ENCODE measurements at places on chromosomes 5 and 9. TPM values are rescaled to one million over a fixed set of nuclear protein-coding genes. Genes with fewer than 3 reads are reported as not detected.

HSPB3 gene
- 12.3 TPM for total RNA-seq

DNA sequence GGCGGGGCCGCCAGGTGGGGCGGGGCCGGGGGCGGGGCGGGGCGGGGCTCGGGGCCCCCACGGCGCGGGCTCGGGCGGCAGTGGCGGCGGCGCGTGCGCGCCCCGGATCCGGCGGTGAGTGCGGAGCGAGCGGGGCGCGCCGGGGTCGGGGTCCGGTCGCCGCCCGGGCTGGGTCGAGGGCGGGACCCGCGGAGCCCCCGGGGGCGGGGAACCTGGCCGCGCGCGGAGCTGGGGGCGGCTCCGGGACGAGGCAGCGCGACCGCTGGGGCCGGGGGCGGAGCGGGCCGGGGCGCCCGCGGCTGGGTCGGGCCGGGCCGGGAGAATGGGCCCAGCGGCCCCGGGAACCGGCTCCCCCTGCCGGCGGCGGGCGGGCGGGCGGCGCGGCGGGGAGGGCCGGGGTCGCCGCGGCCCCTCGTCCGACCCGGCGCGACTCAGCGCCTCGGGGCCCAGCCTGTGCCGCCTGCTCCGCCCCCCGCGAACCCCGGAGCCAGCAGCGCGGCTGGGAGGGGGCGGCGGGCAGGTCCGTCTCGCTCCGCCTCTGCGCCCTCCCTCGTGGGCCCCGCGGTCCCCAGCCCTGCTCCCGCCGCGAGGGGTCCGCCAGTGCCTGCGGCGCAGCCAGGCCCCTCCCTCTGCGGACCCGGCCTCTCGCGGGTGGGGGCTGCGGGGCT is 3.1 kb downstream of the EGFL7 start:
- DNase-seq: peak; percentile 36

- no peak for DNase-seq
Observed at GRCh38 chr9:99628285-99628684, 193.4 kb upstream of the NR4A3 start.

GRCh38 chr9:108162664-108163063 is 673.1 kb upstream of the KLF4 start:
- peak; percentile 92 for DNase-seq

- no peak for DNase-seq
Observed at GRCh38 chr5:26674846-26675245, 363.5 kb downstream of the CDH9 start.

DNA sequence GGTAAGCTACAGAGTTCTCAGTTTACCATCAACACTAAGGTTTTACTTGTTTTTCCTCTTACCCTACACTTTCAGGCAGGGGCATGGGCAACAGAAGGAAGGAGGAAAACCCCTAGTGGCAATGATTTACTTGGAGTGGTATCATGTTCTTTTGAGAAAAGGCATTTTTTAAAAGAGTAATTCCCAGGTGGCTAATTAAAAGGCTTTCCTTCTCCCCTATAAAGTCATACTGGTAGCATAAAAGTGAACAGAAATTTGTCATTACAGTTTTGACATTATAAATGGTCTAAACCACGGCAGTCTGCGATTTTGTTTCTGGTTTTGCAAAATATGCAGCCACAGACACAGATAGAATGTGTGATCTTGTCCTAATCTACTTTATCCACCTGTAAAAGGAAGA is 30.9 kb upstream of the OR2K2 start:
- DNase-seq: no peak

DNA sequence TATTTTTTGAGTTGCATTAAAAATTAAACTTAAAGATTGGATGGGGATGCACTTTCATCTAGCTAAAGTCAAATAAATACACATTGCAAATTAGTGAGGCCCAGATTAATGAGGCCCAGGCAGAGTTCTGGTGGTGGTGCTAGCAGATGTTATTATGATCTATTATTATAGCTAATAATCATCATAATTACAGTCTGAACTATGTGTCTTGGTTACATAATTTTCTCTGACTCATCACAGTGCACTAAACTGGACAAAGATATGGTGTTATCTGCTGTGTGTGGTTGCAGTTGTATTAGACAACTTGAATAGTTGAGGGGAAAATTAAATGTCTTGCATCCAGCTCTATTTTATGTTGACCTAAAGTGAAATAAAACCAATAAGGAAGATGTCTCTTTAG is 568.8 kb downstream of the TLR4 start:
- no peak for DNase-seq

ANKRD31 gene
- total RNA-seq: not detected

DNA sequence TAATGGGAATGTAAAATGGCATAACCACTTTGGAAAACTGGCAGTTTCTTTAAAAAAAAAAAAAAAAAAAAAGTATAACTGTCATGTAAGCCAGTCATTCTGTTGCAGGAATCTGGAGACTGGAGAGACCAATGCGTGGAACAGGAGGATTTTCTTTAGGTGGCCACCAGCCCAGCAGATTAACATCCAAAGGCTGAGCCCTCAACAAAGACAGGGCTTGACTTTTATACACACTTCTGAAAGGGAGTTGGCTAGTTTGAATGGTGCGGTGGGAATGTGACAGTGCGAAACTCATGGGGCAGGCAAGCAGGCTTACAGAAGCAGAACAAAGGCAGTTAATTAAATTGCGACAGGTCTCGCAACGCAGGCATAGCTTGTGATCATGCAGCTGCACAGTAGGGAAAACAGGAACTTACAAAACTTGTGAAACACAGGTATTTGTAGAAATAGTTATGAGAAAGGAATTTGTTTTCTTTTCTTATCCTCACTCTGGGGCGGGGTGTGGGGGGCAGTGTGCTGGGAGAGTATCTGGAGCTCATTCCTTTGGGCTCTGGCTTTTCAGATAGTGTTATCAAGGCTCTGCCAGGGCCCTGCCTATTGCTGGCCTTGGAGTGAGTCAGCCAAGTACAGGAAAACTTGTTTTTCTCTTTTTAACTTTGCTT is 12.0 kb downstream of the UIMC1 start:
- DNase-seq: no peak

DNA sequence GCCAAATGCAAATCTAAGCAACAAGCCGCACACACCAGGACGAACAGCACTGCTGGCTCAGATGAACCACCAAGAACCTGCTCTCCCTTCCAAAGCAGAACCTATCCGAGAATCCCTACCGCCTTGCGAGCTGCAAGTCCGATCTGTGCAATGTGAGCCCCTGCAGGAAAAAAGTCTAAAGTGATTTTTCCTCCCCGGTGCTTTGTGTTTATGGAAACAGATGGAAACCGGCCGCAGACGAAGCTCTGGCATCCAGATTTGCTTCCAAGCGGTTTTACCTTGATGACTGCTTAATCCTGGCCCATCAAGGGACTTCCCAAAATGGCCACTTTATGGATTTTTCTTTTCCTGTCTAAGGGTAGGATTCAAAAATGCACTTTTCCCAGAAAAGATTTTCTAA is 112.5 kb downstream of the VAV2 start:
- DNase-seq: no peak

DNA sequence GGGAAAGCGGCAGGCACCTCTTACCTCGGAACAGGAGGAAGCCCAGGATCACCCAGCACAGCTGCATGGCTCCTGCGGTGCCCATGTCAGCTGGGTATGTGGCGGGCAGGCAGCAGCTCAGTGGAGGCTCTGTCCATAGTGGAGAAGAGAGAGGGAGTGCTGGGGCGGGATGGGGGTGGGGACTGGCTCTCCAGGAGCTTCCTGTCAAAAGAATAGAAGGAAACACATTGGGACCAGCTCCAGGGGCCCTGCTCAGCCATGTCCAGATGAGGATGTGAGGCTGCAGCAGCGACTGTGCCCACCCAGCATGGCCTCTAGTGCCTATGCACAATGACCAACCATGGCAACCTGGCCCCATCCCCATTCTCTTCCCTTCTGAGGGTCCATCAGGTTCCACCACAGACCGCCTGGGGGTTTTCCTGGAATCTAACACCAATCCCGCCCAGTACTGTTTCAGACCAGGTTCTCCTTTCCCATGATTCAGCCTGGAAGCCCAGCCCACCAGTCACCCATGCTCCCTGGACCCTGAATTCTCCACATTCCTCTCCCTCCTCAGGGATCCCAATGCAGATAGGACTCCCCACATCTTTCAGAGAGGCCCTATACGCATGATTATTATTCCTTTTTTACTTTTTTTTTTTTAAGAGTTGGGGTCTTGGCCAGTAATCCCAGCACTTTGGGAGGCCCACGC is at the start of gene ECSCR:
TSS of gene ECSCR (minus strand) at position 158 of the 691 bp plus-strand sequence. CDS start at position 85, 73 bp downstream.
- no peak for DNase-seq

PCDH1 gene
- total RNA-seq: 3.5 TPM

DNA sequence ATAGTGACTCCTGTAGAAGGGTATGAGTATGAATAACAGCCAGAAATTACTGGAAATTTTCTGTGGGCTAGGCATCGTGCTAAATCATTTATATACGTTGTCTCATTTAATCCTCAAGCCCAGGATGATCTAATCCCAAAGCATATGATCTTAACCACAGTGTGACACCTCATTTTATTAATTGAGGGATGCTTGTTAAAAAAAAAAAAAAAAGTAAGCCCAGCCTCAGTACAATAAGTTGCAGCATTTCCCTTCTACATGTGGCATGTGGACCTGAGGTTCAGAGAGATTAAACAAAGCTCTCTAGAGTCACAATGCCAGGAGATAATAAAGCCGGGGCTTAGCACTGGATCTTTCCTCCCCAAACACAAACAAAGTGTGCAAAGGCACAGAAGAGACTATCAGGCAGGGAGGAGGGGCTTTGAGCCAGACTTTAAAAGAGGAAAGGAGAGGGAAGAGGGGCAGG is 49.5 kb downstream of the KLF4 start:
- DNase-seq: no peak
